ENCODE measurements at places on chromosomes 2 and 18.

DNA sequence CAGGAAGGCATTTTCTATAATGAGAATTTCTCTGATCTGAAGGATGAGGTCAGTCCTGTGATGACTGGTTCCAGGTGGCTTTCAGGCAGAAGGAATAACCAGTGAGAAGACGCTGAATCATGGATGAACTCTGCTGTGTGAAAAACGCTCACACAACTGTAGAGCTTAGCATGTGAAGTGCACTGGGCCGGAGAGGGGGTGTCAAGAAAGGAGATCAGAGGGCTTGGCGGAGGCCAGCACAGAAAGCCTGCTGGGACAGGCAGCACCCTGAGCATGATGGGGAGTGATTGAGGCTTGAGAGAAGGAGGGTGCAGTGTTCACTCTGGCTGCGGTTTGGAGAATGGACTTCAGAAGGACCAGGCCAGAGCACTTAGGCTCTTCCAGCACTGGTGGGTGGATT, 236.5 kb downstream of the TPGS2 start:
- DNase-seq: no peak

DNA sequence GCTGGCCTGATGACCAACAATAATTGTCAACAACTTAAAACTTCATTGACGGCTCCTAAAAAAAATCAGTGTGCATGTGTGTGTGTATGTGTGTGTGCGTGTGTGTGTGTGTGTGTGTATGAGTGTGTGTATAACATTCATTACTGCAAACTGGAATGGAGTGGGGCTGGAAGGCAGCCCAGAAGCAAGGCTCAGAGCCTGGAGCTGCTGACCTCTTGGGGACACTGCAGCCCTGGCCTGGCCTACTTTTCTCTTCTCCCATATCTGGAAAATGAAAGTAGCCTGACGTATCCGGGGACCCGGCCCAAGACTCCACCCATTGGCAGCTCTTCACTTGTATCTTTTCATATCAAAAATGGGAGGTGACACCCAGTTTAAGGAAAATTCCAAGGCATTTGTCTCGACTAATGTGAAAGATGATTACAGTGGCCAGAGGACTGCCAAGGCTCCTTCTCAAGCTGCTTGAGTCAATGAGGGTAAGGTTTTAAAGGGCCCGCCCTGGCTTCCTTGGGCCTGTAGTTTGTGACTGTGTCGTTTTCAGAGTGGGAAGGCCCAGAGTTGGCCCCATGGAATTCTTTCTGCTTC, 72.4 kb upstream of the IL1R1 start:
- DNase-seq: peak; percentile 61

GRCh38 chr2:119749477-119750012, 10.2 kb upstream of the PTPN4 start:
- no peak for DNase-seq

DNA sequence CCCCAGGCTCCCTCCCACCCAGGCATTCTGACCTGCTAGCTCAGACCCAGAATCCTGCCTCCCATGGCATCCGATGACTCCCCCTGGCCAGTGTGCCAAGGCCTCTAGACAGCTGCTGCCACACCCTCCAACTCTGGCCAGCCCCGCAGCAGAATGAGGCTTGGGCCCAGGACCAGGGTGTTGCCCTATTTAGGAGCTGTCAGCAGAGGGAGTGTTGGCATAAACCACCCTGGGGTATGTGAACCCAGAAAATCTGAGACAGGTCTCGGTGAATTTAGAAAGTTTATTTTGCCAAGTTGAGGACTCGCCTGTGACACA, 134.3 kb downstream of the KLHL29 start:
- DNase-seq: no peak

DNA sequence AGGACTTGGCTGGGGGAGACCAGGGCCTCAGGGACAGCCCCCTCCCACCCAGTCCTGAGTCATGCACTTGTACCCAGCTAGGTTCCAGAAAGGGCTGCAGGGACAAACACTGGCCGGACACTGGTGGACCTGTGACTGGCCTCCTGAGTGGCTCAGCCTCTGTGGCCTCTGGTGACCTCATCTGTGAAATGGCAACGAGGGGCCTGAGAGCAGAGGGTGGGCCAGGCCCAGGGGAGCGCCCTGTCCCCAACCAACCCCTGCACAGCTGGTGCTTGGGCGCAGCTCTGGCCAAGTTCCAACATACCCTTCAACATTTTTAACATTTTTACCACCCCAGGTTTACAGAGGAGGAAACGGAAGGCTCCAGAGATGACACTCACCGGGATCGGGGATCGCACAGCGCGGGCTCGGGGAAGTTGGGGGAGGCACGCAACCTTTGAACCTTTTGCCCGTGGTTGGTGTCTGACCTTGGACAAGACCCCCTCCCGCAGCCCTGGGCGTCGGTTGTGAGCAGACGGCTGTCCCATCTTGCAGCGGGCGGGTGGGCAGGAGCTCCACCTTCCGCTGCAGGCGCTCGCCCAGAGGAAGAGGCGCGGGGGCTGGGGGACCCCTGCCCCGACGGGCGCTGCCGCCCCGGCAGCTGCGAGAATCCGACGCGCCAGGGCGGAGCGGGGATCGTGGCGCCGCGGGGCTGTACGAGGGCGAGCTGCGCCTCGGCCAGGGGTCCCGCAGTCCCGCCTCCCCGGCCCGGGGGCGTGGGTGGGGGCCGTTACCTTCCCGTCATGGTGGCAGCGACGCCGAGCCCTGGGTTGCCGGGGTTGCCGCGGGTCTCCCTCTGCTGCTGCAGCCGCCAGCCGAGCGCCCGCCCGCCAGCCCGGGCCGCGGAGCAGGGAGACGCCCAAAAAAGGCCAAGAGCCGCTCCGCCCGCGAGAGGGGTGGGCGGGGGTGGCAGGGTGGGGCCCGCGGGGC, 805 bp downstream of the LIMS2 start:
- DNase-seq: no peak

GRCh38 chr2:208072250-208072892, 47.0 kb upstream of the PLEKHM3 start:
- peak; percentile 81 for DNase-seq

DNA sequence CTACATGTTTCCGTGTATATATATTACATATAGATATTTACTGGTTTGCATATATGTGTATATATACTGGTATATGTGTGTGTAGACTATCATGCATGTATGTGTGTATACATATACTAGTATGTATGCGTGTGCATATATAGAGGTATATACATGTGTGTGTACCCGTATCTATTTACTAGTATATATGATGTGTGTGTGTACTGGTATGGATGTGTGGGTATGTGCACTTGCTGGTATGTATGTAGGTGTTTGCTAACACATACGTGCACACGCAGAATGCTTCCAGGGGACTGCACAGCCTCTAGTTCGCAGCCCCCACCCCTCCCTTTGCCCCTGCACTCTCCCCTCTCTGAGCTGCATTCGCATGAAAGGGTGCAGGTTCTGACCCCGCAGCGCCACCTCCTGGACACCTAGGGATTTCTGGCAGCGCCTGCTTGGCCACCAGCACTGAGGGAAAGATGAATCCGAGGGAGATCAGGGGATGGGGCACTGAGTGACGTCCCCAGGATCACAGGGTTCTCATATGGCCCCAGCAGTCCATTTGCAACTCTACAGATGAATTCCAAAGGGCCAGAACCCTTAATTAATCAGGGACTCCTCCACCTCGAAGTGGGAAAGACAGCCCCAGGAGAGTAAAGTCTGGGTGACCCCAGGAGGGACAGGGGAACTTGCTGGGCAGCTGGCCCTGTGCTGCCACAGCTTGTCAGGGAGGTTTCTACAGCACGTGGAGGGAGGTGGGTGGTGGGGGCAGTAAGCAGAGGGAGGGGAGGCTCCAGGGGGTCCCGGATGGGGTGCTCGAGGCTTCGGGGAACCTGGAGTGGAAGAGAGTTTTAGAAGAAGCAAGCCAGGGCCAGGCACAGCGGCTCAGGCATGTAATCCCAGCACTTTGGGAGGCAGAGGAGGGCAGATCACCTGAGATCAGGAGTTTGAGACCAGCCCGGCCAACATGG, 66.8 kb upstream of the ASAP2 start:
- DNase-seq: peak; percentile 43

GRCh38 chr2:72822794-72823193, 3.0 kb downstream of the EXOC6B start:
- DNase-seq: no peak

GRCh38 chr2:11775384-11775783, 29.0 kb downstream of the LPIN1 start:
- no peak for DNase-seq

GRCh38 chr18:22348521-22349316, 69.0 kb downstream of the CTAGE1 start:
- DNase-seq: no peak

DNA sequence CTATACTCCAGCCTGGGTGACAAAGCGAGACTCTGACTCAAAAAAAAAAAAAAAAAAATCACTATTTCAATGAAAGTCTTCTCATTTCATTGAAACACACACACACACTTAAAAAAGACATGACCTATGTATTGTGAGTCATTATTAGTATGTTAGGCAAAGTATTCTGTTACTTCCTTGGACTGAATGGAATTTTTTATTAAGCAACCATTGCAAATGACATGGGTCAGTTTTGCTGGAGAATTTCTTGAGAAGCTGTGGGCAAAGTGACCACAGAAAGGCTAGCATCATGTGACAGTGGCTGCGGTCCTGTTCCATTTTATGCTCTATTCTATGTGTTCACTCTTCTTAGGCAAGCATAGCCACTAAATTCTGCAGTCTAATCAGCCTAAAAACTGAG, 695.7 kb downstream of the TDRD15 start:
- DNase-seq: no peak

GRCh38 chr2:95079199-95079683, 42.4 kb downstream of the MRPS5 start:
- DNase-seq: no peak

- DNase-seq: no peak
Observed at GRCh38 chr2:5661362-5661761, 30.8 kb upstream of the SOX11 start.

DNA sequence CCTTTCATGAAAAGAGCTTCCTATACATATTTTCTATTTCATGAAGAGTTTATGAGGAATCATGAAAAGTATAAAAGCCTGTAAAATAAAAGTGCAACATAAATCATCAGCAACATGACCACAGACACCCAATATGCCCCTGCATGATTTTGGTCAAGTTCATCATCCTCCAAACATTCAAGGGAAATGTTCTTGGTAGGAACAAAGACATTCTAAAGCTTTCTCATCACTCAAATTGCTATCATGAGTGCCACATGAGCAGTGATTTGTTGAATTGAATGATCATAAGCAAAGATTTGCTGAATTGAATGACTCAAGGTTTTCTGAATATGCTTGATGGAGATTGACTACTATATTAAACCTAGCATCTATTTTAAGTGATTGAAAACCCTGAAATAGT, 172.2 kb downstream of the MBD2 start:
- DNase-seq: no peak

DNA sequence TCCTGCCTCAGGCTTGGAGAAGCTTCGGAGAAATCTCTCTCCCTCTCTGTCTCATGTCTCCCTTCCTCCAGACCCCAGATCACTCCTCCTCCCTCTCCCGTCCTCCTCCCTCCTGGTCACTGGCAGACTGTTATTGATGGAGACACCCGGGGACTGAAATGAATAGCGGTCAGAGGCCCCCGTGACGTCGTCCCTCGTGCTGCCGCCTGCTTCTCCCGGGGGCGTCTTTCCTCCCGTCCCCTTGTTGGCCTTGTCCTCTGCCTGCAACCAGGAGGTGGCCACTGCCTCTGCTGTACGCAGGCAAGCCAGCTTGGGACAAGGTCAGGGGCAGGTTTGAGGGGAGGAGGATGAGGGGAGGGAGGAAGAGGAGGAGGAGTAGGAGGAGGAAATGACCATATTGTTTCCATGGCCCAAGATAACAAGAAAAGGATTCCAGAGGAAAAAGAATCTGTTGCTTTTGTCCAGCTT, 78.2 kb downstream of the CELF4 start:
- DNase-seq: no peak

DNA sequence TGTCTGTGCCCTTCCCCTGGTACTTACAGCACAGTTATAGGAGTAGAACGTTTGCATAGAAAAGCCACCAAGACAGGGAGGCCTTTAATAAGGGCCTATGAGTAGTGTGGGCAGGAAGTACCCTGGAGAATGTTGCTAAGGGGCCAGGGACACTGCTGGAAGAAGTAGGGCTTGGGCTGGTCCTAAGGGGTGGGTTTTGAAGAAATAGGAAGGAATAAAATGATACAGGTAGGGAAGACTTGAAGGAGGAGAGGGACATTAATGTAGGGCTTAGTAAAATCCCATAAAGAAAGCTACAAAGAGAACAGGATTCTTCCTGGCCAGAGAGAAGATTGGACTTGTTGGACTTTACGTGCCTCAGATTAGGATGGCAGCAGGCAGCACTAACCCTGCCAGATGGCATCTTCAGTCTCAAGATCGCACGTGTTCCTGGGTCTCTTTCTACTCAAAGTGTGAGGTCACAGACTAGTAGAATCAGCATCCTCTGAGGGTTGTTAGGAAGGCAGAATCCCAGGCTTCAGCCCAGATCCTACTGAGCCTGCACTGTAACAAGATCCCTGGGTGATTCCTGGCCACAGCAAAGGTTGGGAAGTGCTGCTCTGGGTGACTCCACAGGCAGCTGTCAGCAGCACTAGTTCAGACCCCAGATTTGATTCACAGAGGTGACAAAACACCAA, 39.2 kb downstream of the EPAS1 start:
- no peak for DNase-seq

- no peak for DNase-seq
Observed at GRCh38 chr2:187922846-187923245, 368.6 kb upstream of the TFPI start.

- DNase-seq: no peak
Observed at GRCh38 chr2:21895200-21895599, 771.4 kb downstream of the TDRD15 start.

- DNase-seq: no peak
Observed at GRCh38 chr18:49581371-49581770, 19.5 kb downstream of the LIPG start.

GRCh38 chr2:180705551-180705950, 274.9 kb upstream of the UBE2E3 start:
- no peak for DNase-seq

DNA sequence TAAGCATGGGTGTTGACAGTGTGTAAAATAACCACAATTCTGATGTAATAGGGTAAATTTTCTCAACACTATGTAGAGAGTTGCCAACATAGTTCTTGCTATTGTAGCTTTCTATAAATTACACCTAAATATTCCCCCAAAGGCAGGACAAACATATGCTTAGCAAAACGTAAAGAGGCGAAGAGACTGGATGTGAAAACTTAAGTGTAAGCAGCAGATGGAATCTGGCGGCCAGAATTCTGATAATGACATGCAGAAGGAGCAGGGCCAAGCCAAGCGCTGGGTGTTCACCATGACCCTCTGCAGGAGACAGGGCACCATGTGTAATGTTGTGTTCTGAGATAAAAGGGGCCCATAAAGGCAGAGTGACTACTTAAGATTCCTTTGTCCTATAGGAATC, 105.2 kb upstream of the ZNF521 start:
- no peak for DNase-seq

GRCh38 chr2:175076272-175076671, 71.1 kb upstream of the CHN1 start:
- DNase-seq: no peak

DNA sequence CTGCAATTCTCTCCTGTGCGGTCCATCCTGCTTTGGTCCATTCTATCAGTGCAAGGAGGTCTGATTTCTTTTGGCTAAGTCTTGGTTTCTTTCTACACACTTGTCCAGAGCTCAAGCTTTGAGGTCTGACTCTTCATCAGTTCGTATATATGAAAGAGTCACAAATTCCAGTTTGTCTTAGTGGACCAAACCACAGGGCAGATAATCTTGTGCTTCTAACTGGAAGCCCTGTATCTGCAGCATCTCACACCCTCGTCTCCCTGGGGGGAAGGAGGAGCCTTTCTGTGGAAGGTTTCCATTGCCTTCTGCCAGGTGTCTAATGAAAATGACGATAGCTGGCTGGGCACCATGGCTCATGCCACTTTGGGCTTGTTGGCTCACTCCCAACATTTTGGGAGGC, 148.5 kb downstream of the SPP2 start:
- no peak for DNase-seq
